ENCODE measurements at places on chromosomes 16 and 17.

GRCh38 chr16:23587726-23588125, 8.4 kb downstream of the NDUFAB1 start:
- no peak for DNase-seq
- H3K27ac ChIP-seq, result no peak overlapping the region

- H3K4me3 ChIP-seq, result no peak overlapping the region
- H3K4me1 ChIP-seq, result peaks cover 16% of the 10 kb centered on the region
- H3K27ac ChIP-seq, result no peak overlapping the region
- no peaks in the 10 kb centered on the region for H3K27me3 ChIP-seq
- H3K36me3 ChIP-seq, result no peaks in the 10 kb centered on the region
Measured at GRCh38 chr16:56349086-56349415, 76.3 kb downstream of the AMFR start.

GRCh38 chr16:54050459-54051210, 236.0 kb downstream of the IRX3 start:
- H3K36me3 ChIP-seq, result no peaks in the 10 kb centered on the region
- H3K4me3 ChIP-seq, result no peak overlapping the region
- DNase-seq, result no peak
- no peak overlapping the region for H3K27ac ChIP-seq
- no peaks in the 10 kb centered on the region for H3K27me3 ChIP-seq

DNA sequence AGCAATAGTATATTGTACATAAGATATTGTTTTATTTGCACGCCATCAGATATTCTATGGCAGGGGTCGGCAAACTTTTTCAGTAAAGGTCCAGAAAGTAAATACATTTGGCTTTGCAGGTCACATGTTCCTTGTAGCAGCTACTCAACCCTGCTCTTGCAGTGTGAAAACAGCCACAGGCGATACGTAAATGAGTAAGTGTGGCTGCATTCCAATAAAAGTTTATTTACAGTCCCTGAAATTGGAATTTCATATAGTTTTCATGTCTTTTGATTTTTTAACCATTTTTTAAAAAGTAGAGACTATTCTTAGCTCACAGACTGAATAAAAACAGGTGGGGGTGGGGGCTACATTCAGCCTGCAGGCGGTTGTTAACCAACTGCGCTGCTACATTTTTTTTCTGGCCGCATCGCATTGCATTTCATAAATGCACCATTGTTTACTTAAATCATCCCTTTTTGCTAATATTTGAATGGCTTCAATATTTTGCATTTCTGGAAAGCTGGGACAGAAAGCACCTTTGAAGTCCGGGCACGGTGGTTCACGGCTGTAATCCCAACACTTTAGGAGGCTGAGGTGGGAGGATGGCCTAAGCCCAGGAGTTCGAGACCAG, 50.5 kb upstream of the HAPSTR1 start:
- DNase-seq, result no peak
- H3K36me3 ChIP-seq, result no peaks in the 10 kb centered on the region
- no peaks in the 10 kb centered on the region for H3K4me1 ChIP-seq
- H3K27ac ChIP-seq, result no peak overlapping the region
- H3K4me3 ChIP-seq, result no peak overlapping the region
